ENCODE measurements at places on chromosomes 1 and 21. TPM values are rescaled to one million over a fixed set of nuclear protein-coding genes. Genes with fewer than 3 reads are reported as not detected.

The SAMD13 gene
- 1.3 TPM for total RNA-seq

DNA sequence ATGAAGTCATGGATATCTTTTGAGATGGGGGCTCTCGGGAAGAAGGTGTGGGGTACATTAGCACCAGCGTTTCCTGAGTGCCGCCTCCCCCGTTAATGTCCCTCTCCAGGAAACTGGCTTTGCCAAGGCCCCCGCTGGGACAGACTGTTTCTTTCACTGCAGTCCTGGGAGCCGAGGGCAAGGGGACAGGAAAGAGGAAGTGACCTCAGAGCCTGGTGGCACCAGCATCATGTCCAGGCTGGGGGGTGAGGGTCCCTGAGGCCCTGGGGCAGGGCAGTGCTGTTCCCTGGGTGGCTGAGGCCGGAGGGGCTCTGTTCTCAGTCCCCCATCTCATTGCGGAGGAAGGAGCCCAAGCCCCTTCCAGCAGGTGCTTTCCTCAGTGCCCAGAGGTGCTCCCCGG lies 5.8 kb downstream of the PFKL start:
- no peak for DNase-seq
- peaks cover 25% of the 10 kb centered on the region for H3K4me1 ChIP-seq
- H3K36me3 ChIP-seq, result peaks cover 54% of the 10 kb centered on the region

DNA sequence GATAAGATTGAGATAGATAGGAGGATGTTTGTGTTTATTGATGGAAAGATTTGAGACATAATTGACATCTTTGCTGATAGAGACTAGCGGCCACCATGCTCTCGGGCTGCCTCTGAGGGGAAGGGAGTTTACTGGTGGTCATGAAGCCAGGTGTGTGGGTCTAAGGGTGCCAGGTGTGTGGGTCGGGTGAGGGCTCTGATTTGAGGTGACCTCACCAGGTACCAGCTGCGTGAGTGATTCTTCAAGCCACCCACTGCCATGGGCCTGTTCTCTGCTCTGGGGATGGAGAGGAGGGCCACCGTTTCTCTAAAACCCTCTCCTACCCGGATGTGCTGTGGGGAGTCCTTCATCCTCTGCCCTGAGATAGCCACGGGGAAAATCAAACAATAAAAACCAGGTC lies 3.2 kb downstream of the UBASH3A start:
- no peaks in the 10 kb centered on the region for H3K36me3 ChIP-seq
- no peak for DNase-seq
- no peaks in the 10 kb centered on the region for H3K27me3 ChIP-seq
- H3K27ac ChIP-seq, result no peak overlapping the region

- H3K4me1 ChIP-seq, result no peaks in the 10 kb centered on the region
- no peak overlapping the region for H3K4me3 ChIP-seq
- no peaks in the 10 kb centered on the region for H3K27me3 ChIP-seq
- H3K36me3 ChIP-seq, result peaks cover 2% of the 10 kb centered on the region
- no peak overlapping the region for H3K27ac ChIP-seq
Observed at GRCh38 chr1:244989813-244990212, 125.5 kb upstream of the HNRNPU start.

- peaks cover 18% of the 10 kb centered on the region for H3K4me1 ChIP-seq
- no peaks in the 10 kb centered on the region for H3K36me3 ChIP-seq
- no peak for DNase-seq
- peak within 1 kb of the TSS; percentile 67 for H3K27ac ChIP-seq
- H3K4me3 ChIP-seq, result peak within 1 kb of the TSS; percentile 53
Observed at GRCh38 chr1:196608390-196609369, at the start of gene KCNT2. Gene KCNT2 (minus strand): TSS chr1:196608440. CDS start chr1:196608309, 131 bp downstream.

DNA sequence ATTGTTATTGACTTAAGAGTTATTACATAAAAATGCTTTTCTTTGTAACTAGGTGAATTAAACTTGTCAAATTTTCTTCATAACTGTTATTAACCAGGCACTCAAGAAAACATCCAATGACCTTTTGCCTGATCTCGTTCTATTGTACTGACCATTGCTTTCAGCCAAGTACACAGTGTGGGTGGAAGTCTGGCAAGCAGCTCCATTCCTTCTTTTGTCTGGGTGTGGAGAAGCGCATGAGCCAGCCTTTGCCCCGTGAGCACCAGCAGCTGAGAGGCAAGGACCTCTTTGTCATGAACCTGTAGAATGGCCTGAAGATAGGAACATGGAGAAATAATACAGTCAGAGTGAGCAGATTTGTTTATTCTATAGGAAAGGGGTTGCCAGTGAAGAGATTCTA lies 57.5 kb downstream of the IARS2 start:
- no peaks in the 10 kb centered on the region for H3K27me3 ChIP-seq
- H3K4me3 ChIP-seq, result no peak overlapping the region
- DNase-seq, result no peak
- H3K36me3 ChIP-seq, result peaks cover 96% of the 10 kb centered on the region

The SCAF4 gene
- total RNA-seq, result 8.3 TPM

The PPIAL4G gene
- not detected for total RNA-seq

GRCh38 chr1:209155546-209155945 lies 428.0 kb upstream of the CAMK1G start:
- H3K4me1 ChIP-seq, result no peaks in the 10 kb centered on the region
- H3K27ac ChIP-seq, result no peak overlapping the region
- DNase-seq, result no peak
- no peaks in the 10 kb centered on the region for H3K27me3 ChIP-seq
- no peak overlapping the region for H3K4me3 ChIP-seq
- H3K36me3 ChIP-seq, result no peaks in the 10 kb centered on the region

- H3K4me3 ChIP-seq, result no peak overlapping the region
- H3K27ac ChIP-seq, result no peak overlapping the region
Observed at GRCh38 chr1:237187842-237188241, 145.9 kb downstream of the RYR2 start.

- H3K27ac ChIP-seq, result no peak overlapping the region
- no peaks in the 10 kb centered on the region for H3K27me3 ChIP-seq
- H3K4me1 ChIP-seq, result peaks cover 10% of the 10 kb centered on the region
- no peak for DNase-seq
- H3K4me3 ChIP-seq, result no peak overlapping the region
Observed at GRCh38 chr21:41806773-41807172, 39.9 kb upstream of the RIPK4 start.

The TMPRSS15 gene
- not detected for total RNA-seq

DNA sequence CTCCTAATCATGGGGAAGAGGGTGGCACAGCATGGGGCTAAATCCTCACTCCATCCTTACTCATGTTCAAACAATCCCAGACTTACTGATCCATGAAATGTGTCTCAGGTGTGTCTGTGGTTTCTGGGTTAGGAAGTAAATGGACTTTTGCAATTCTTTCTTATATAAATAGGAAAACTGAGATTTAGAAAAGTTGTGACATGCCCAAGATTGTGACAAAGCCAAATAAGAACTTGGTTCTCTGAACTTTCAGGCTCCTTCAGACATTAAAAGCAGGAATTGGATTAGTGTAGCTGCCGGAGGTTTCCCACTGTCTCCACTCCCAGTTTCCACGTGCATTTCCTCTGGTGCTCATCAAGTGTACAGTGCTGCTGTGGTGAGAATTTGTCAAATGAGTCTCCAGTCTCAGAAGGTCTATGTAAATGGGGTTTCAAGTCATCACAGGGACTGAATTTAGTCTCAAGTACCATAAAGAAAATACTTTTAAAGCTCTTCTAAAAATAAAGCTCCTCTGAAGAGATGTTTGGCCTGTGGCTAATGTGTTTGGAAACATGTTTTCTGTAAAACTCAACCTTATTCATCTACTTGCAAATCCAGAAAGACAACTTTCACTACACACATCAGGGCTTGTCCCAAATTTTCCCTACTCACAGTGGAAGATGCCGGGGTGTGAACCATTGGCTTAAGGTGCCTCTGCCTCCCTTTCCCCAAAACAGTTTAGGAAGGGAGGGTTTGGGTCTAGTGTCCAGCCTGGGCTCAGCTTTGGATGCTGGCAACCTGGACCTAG lies 115.2 kb downstream of the NGF start:
- no peak overlapping the region for H3K27ac ChIP-seq
- no peak for DNase-seq
- no peak overlapping the region for H3K4me3 ChIP-seq
- no peaks in the 10 kb centered on the region for H3K27me3 ChIP-seq

DNA sequence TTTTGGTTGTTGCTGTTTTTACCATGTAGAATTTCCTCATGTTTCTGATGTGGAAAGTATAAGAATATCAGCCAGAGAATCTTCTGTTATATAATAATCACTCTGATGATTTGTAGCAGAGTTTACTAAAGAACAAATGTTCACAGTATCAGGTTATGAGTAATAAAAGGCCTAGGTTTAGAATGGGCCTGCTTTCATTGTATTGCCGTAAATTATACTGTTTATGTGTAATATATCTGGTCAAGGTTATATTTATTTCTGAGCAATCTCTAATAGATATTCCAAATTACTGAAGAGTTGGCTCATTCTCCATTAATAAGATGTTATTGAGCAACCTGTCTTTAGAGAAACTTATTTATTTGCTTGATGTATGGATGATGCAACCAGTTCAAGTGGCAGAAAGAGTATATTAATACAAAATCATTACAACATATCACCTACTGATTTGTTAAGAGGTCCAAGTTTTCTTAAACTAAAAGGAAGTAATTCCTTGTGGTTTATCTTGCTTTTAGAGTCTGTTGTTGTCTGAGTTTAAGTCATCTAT lies 649.4 kb upstream of the CXADR start:
- H3K27me3 ChIP-seq, result no peaks in the 10 kb centered on the region
- H3K27ac ChIP-seq, result no peak overlapping the region
- no peaks in the 10 kb centered on the region for H3K36me3 ChIP-seq
- no peak overlapping the region for H3K4me3 ChIP-seq
- no peak for DNase-seq

The TOR1AIP1 gene
- total RNA-seq, result 31.2 TPM

GRCh38 chr1:75711846-75712245 lies 12.7 kb upstream of the ACADM start:
- no peaks in the 10 kb centered on the region for H3K36me3 ChIP-seq
- H3K4me3 ChIP-seq, result no peak overlapping the region
- no peak for DNase-seq
- peaks cover 13% of the 10 kb centered on the region for H3K27me3 ChIP-seq
- no peak overlapping the region for H3K27ac ChIP-seq

- no peaks in the 10 kb centered on the region for H3K36me3 ChIP-seq
- H3K4me3 ChIP-seq, result peak overlapping the region; percentile 69
- no peak for DNase-seq
- H3K4me1 ChIP-seq, result peaks cover 28% of the 10 kb centered on the region
- no peaks in the 10 kb centered on the region for H3K27me3 ChIP-seq
Observed at GRCh38 chr1:29122682-29123052, 1.0 kb downstream of the TMEM200B start.

The TP73 gene
- 8.8 TPM for total RNA-seq

GRCh38 chr1:109912873-109913272 lies 2.2 kb downstream of the CSF1 start:
- peak overlapping the region; percentile 89 for H3K27ac ChIP-seq
- H3K4me3 ChIP-seq, result peak overlapping the region; percentile 81
- peaks cover 31% of the 10 kb centered on the region for H3K36me3 ChIP-seq

DNA sequence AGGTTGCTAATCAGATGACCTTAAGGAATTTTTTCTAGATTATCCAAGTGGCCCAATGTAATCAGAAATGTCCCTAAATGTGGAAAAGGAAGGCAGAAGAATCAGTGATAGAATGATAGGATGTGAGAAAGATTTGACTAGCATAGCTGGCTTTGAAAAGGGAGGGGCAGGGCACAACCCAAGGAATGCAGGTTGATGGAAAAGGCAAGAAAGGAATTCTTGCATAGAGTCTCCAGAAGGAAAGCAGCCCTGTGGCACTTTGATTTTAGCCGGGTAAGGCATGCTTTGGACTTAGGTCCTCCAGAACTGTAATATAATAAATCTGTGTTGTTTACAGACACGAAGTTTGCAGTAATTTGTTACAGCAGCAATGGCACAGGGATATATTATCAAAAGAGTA lies 375.7 kb upstream of the B3GALT2 start:
- no peaks in the 10 kb centered on the region for H3K4me1 ChIP-seq
- no peak overlapping the region for H3K4me3 ChIP-seq

The SYDE2 gene
- total RNA-seq, result 5.8 TPM

DNA sequence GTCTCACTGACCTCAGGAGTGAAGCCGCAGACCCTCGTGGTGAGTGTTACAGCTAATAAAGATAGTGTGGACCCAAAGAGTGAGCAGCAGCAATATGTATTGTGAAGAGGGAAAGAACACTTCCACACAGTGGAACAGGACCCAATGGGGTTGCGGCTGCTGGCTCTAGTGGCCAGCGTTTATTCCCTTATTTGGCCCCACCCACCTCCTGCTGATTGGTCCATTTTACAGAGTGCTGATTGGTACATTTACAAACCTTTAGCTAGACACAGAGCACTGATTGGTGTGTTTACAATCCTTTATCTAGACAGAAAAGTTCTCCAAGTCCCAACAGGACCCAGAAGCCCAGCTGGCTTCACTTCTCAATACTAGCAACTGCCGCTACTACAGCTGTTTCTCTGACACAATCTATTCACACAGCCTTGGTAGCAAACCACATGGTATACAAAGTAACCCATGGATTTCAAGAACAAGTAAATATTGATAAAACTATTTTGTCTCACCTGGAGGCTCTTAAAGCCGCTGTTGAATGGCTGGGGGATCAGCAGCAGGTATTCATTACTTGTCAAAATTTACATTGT lies 25.3 kb upstream of the ITLN1 start:
- H3K4me1 ChIP-seq, result no peaks in the 10 kb centered on the region
- H3K27me3 ChIP-seq, result no peaks in the 10 kb centered on the region
- no peak overlapping the region for H3K4me3 ChIP-seq
- no peaks in the 10 kb centered on the region for H3K36me3 ChIP-seq
- no peak overlapping the region for H3K27ac ChIP-seq

The HCRTR1 gene
- not detected for total RNA-seq

The PLA2G2F gene
- not detected for total RNA-seq

GRCh38 chr1:171116676-171117075 lies 26.0 kb downstream of the FMO3 start:
- H3K4me1 ChIP-seq, result no peaks in the 10 kb centered on the region
- no peaks in the 10 kb centered on the region for H3K27me3 ChIP-seq
- no peak overlapping the region for H3K27ac ChIP-seq

The CKS1B gene
- 34.9 TPM for total RNA-seq

DNA sequence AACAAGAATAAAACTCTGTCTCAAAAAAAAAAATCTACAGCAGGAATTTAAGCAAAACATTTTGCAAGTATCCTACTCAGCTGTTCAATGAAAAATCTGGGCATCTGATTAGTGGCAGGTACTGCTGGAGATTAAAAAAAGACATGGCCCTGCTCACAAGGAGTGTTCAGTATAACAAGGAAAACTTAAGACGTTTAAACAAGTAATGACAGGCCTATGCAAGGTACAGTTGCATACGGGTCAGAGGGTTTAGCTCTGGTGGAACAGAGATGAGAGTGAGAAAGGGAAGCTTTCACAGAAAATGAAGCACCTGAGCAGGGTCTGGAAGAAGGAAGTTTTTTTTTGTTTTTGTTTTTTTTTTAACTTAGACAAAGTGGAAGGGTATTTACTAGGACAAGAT lies 23.0 kb downstream of the SNRNP40 start:
- H3K4me3 ChIP-seq, result no peak overlapping the region
- peaks cover 27% of the 10 kb centered on the region for H3K4me1 ChIP-seq
- H3K27me3 ChIP-seq, result no peaks in the 10 kb centered on the region
- DNase-seq, result no peak
- H3K36me3 ChIP-seq, result peaks cover 1% of the 10 kb centered on the region

Data from esophagus squamous epithelium (tissue), 5 donors.